ENCODE measurements at places on chromosomes 3 and 15.
A peak's percentile ranks its signal among the peaks of the same experiment; 100 is the strongest.

- DNase-seq, result no peak
Observed at GRCh38 chr3:160174621-160175020, 50.6 kb upstream of the C3orf80 start.

GRCh38 chr3:63798949-63799348, 20.1 kb upstream of the C3orf49 start:
- no peak for DNase-seq

- no peak for DNase-seq
Observed at GRCh38 chr15:94671858-94672532, 440.6 kb downstream of the MCTP2 start.

DNA sequence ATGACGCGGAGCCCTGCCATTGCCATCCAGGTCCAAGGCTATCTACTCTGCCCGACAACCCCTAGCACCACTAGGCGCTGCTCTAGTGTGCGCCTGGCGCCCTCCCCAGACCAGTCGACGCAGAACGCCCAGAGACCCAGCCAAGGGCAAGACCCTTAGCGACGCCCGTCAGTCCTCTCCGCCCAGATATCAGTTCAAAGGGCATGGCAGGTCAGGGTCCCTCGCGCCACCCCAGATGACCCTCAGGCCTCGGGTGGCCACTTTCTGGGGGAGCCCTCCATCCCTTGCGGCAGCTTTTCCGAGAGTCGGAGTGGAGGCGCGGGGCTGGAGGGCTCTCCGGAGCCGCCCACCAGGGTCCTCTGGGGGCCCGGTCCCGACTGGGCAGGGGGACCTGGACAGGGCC, 371 bp upstream of the CLSTN2 start:
- no peak for DNase-seq

- DNase-seq, result no peak
Observed at GRCh38 chr3:58633157-58633865, 33.3 kb downstream of the FAM3D start.

DNA sequence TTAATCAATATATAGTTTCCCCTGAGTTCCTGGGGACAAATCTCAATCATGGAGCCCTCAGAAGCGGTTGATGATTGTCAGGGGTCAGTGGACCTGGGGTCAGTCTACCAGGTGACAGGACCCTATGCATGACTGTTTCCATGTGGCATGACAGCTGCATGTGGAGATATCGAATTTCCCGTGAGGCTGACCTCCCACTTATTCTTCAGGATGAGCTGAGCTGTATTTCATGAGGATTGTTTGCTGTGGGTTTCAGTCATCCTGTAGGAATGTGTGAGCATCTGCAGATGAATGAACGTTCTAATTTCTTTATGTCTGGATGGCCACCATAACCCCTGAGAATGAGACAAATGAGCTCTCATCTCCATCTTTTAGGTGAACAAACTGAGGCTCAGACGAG, 93.0 kb upstream of the HES1 start:
- DNase-seq, result no peak

GRCh38 chr3:29746163-29746760, 465.4 kb downstream of the RBMS3 start:
- DNase-seq, result no peak

DNA sequence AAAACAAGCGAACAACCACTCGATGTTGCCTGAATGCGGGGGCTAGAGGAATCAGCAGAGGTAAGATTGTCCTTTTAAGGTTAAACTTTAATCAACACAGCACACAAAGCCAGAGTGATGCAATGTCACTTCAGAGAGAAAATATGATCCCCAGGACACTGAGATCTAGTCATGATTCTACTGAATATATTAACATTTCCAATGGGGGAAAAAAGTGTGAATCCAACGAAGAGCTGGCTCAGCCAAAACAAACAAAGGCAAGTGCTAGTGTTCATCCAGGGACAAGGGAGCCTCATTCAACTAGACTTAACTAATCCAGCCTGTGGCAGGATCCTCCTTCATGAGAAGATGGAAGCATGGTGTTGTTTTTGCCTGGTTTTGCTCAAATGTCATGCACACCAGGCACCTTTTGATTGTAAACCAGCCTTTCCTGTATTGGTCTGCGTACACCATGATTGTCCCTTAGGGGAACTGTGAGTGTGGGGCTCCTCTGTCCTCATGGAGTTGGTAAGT, 35.8 kb downstream of the SCG5 start:
- no peak for DNase-seq

- DNase-seq, result no peak
Observed at GRCh38 chr3:131053043-131053859, 26.6 kb downstream of the NEK11 start.

- no peak for DNase-seq
Observed at GRCh38 chr15:81914734-81915256, 131.0 kb downstream of the MEX3B start.

GRCh38 chr3:145807990-145808389, 353.0 kb downstream of the PLOD2 start:
- no peak for DNase-seq

- DNase-seq, result no peak
Observed at GRCh38 chr15:67945951-67946700, 106.3 kb upstream of the RNU6-1 start.

DNA sequence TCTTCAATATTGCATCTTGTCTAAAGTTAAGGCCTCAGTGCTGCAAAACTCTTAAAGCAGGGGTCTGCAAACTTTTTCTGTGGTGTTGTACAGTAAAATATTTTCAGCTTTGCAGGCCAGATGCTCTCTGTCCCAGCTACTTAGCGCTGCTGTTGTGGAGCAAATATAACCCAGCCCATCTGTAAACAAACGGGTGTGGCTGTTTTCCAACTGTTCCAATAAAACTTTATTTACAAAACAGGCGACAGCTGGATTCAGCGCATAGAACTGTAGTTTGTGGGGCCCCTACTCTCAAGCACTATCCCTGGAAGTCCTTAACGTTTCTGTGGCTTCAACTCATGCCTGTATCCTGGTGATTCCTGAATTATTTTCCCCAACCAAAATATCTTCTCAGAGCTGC, 365.0 kb downstream of the FOXP1 start:
- no peak for DNase-seq

DNA sequence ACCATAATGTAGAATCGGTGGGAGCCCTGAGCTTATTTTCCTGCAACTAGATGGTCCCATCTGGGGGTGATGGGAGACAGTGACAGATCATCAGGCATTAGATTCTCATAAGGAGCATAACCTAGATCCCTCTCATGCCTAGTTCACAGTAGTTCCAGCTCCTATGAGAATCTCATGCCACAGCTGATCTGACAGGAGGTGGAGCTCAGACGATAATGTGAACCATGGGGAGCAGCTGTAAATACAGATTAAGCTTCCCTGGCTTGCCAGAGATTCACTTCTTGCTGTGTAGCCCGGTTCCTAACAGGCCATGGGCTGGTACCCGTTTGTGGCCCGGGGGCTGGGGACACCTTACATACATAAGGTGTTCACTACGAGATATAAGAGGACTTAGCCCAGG, 67.5 kb upstream of the LRRFIP2 start:
- no peak for DNase-seq

- DNase-seq, result no peak
Observed at GRCh38 chr3:4222574-4223175, 80.5 kb upstream of the SETMAR start.

DNA sequence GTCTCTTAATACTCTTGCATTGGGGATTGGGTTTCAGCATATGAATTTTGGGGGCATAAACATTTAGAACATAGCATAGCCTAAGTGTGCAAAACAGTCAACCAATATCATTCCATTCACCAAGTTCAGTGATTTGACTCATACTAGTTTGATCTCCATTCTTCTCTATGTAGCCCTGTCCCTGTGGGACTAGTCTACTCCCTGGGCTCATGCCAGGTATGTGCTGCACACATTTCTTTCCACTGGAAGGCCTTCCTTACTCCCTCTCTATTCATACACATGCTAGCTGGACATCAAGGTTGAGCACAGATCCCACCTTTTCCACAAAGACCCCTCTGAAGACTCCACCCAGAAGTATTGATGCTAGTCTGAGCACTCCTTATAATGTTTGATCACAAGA, 5.1 kb downstream of the ZDHHC23 start:
- DNase-seq, result no peak

- no peak for DNase-seq
Observed at GRCh38 chr3:62496503-62496902, 123.2 kb upstream of the FEZF2 start.

- DNase-seq, result no peak
Observed at GRCh38 chr15:29668120-29668602, 154.1 kb downstream of the TJP1 start.

DNA sequence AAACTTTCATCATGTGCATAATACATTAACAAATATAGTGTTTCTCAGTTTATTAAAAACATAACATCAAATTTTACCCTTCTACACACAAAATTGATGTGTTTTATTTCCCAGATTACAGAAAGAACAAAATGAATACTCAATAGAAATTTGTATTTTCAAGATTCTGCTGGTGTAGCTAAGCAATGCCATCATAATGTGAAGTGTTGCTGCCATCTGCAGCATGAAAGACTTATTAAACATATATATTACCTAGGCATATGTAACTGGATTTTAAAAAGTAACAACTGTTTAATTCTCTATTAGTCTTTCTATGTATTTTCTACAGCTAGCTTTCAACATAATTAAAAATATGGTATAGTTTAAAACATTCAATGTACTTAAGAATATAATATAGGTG, 27.5 kb downstream of the PLSCR5 start:
- no peak for DNase-seq

GRCh38 chr3:151856118-151856517, 17.3 kb upstream of the SUCNR1 start:
- no peak for DNase-seq

DNA sequence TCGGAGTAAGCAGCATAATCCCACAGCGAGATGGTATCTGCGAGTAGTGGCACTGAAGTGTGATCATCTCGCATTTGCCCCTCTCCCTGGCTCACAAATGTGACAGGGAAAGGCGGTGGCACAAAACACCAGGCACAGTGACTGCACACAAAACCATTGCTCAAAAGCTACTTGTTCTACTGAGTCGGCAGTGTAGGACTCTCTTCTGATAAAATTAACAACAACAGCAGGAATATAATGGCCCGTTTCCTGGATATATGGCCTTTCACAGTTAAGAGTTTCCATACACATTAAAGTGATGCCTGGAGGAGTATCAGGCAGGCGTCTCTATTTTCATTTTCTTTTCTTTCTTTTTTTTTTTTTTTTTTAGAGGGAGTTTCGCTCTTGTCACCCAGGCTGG, 69.0 kb downstream of the MYO1E start:
- DNase-seq, result no peak

GRCh38 chr3:49667701-49668413, 6.3 kb upstream of the APEH start:
- DNase-seq, result no peak

DNA sequence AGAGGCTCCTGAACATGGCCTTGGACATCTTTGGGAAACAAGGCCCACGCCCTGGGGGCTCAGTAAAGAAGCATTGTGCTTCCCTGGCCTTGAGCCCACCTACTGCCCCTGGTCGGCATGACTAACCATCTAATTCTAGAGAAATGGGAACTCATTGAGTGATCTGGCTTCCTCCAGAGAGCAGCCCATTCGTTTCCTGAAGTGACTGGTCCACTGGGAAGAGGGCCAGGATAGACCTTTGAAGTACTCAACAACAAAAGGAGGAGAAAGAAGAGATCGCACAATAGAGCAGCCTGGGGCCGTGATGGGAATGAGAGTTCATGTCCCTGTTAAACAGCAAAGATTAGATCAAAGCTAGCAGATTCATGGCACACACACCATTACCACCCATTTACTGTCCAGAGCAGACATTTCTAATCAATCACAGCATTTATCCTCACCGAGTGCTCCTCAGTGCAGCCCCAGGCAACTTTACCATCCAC, 514.4 kb upstream of the PROK2 start:
- DNase-seq, result peak; percentile 31

DNA sequence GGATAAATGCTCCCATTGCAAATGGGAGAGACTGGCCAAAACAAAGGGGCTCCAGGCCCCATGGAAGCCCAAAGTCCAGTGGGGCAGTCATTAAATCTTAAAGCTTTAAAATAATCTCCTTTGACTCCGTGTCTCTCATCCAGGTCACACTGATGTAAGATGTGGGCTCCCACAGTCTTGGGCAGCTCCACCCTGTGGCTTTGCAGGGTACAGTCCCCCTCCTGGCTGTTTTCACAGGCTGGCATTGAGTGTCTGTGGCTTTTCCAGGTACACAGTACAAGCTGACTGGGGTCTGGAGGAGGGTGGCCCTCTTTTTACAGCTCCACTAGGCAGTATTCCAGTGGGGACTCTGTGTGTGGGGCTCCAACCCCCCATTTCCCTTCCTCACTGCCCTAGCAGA, 45.9 kb downstream of the NIPA2 start:
- no peak for DNase-seq

GRCh38 chr3:100899440-100900091, 93.7 kb downstream of the ABI3BP start:
- no peak for DNase-seq

DNA sequence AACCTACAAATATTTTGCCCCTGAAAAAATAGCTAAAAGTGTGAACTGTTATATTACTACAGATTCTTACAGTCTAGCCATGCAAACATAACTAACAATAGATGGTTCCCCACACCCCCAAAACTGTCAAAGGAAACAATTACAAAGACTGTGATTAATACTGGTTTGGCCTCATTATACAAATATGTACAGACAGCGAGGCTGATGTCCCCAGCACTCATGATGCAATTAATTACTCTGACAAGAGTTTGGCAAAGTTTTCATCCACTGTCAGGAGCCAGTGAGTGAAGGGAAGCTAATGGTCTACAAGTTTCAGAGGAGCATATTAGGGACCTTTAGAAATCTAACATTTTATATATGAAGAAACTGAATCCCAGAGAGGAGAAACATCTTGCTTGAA, 61.0 kb downstream of the HMG20A start:
- DNase-seq, result no peak

DNA sequence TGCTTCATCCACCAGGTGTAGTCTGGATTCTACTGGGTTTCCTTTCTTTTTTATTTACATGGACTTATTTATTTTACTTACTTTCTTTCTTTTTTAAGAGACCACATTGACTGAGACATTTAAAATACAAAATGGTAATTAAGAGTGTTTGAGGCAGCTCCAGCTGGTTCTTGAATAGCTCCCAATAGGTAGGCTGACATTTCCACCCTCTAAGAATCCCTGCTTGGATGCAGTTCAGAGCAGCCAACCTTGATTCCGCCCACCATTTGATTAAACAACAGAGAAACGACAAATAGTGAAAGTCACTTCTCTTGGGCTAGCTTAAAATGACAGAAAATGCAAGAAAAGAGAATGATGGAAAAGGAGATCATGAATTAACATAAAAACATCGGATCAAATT, 270.5 kb downstream of the TUSC7 start:
- no peak for DNase-seq

DNA sequence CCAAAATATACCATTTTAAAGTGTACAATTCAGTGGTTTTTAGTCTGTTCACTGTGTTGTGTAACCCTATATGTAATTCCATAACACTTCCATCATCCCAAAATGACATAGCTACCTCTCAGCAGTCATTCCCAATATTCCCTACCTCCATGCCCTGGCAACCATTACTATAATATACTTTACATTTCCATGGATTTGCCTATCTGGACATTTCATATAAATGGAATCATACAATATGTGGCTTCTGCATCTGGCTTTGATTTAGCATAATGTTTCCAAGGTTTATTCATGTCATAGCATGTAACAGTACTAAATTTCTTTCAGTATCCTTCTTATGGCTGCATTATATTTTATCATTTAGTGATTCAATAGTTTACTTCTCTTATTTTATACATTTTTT, 25.3 kb downstream of the FAM98B start:
- no peak for DNase-seq

- DNase-seq, result no peak
Observed at GRCh38 chr15:97078591-97078990, 748.1 kb downstream of the NR2F2 start.

All from natural killer cell treated with Interleukin-12 subunit alpha and Interleukin-12 subunit beta and Interleukin-15 and Interleukin-18, amount 100 ng/mL, for 72 hours (primary cell).